ENCODE measurements at places on chromosomes 7 and 10. TPM values are rescaled to one million over a fixed set of nuclear protein-coding genes. Genes with fewer than 3 reads are reported as not detected.

GRCh38 chr10:88232029-88232895, 350.9 kb downstream of the RNLS start:
- DNase-seq: no peak

CLDN4 gene
- 127 TPM for polyA plus RNA-seq

COA1 gene
- 28.2 TPM for polyA plus RNA-seq

GRCh38 chr10:123841115-123841514, 50.5 kb downstream of the CPXM2 start:
- no peak for DNase-seq

- DNase-seq: no peak
Observed at GRCh38 chr10:77524281-77524711, 113.3 kb downstream of the KCNMA1 start.

GRCh38 chr10:113616244-113617074, 47.4 kb downstream of the NRAP start:
- DNase-seq: no peak

DNA sequence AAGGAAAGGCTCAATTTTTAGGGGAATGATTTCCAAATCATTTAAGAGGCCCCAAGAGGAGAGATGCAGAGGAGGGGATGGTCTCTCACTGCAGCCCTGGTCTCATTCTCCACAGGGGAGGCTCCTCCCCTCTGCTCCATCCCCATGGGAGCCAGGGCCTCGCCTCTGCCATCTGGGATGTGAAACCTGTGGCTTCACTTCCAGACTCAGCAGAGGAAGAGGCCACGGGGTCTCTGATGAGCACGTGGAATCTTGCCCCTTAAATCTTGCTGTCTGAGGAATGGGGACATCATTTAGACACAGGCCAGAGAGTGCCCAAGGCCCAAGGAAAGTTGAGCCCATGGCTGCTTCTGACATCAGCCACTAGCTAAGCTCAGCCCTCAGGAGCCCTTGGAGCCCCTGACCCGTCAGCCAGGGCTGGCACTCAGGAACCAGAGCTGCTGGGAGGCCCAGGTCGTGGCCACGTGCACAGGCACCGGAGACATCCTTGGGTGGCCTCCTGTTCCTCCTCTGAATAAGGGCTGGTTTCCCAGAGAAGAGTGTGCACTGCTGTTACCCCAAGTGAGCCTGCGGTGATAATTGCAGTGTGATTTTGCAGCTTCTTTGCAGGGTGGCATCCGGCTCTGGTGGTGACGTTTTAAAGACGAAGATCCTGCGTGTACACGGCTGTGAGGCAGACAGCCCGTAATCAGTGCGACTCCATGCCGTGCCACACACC, 50.5 kb downstream of the VIPR2 start:
- DNase-seq: no peak

DNA sequence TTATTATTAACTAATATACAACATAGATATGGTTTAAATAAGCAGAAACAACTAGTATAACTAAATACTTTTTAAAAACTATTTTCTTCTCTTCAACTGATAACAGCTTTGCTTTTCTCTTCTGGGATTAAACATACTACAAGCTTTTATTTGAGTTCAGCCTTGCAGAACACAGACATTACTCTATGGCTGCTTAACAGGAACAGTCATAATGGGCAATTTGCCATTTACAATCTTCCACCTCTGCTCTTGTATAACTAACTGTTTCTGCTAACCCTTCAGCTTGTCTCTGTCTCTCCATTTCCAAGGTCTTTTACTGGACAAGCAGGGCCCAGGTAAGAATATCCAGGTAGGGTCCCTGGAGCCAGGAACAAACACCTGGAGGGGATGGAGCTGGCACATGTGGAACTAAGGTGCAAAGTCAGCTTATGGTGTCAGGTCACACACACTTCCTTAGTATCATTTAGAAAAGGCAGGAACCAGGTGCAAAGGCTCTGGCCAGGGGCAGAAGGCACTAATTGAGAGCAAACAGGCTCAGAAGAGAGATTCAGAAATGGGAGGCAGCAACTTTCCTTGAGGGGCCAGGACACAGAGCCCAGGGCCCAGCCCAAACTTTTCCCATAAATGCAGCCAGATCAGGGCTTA, 93.1 kb downstream of the STRA8 start:
- no peak for DNase-seq

GRCh38 chr10:61721431-61721830, 58.7 kb downstream of the CABCOCO1 start:
- DNase-seq: no peak

TEX47 gene
- not detected for polyA plus RNA-seq

TLX1 gene
- polyA plus RNA-seq: not detected

DNA sequence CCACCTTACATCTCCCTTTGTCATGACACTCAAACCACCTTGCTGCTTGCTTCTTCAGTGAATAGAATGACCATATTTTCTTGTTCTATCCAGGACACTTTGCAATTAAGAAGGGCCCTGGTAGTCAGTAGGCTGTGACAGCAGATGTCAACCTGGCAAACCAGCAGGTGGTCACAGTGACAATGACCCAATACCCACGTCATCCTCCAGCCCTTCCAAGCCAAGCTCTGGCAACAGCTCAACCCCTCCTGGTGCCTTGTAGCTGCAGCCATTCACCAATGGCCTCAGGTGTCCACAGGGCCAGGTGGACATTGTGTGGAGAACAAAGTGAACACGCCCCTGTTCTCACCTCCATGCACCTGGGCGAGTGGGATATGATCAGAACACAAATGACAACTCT, 87.6 kb upstream of the MACROH2A2 start:
- DNase-seq: no peak

GRCh38 chr7:111190804-111191203, 99.9 kb downstream of the LRRN3 start:
- DNase-seq: no peak

- no peak for DNase-seq
Observed at GRCh38 chr7:97982647-97983046, 7.3 kb downstream of the OCM2 start.

RASA4B gene
- 19.9 TPM for polyA plus RNA-seq

GRCh38 chr10:54470324-54470631, 330.8 kb downstream of the PCDH15 start:
- DNase-seq: no peak

GRCh38 chr10:85927952-85928665, 438.5 kb downstream of the GRID1 start:
- no peak for DNase-seq

Measured in urinary bladder (tissue), 4 donors.